Sciatic nerve (tissue), 2 donors: ENCODE measurements at places on chromosomes 2 and 18.

- DNase-seq: peak; percentile 92
Observed at GRCh38 chr2:127086990-127087790, 19.8 kb downstream of the BIN1 start.

DNA sequence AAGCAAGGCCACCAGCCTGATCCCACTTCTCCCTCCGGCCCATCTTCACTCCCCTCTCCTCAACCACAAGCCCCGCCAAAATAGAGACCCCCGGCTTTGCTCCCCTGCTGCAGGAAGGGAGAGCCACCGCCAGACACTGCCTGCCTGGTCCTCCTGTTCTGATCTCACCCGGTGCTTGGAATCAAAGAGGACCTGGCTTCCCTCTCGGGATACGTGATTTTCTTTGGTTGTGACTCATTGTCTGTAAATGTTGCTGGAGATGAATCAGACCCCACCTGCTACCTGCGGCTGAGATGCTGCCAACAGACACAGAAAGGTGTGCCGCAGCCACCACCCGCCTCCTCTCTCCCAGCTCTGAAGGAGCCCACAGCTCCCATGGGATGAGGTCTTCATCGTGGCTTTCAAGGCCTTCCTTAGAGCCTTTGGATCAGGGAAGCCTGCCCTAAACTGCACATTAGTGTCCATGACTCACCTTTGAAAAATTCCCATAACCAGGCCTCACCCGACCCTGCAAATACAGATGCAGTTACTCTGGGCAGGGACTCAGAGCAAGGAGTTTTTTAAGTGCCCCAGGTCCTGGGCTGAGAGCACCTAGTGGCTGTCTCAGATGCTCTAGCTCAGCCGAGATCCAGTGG, 79.4 kb upstream of the ZNF532 start:
- no peak for DNase-seq

- no peak for DNase-seq
Observed at GRCh38 chr2:69742322-69742952, 503 bp downstream of the ANXA4 start.

GRCh38 chr2:19187323-19188020, 171.0 kb downstream of the OSR1 start:
- no peak for DNase-seq

DNA sequence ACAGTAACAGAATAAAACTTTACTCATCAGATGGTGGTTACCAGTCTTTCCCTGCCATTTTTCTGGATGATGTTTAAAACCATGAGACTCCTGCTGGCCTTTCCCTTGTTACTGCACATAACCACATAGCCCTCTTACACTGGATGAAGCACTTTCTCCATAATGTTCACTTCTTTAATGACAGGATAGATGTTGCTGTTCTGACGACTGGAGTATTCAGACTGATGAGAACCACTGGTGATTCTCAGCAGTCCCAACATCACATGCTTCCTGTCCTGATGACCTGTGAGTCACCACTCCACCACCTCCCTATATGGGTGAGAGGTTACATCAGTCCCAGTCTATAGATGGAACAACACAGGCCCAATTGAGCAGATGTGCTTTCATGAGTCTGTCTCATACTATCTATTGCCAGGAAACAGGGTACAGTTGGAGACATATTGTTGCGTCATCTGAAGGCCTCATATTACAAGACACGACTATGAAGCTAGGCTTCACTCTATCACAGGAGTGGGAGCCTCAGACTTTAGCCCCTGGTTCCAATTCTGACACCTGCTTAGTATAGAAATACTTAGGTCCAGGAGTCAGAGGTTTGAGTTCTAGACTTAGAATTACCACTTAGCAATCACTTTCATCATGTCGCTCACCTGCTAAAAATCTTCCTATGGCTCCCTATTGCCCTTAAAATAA, 145.7 kb upstream of the KLF7 start:
- no peak for DNase-seq

GRCh38 chr18:45920367-45920766, 46.8 kb downstream of the EPG5 start:
- peak; percentile 77 for DNase-seq

DNA sequence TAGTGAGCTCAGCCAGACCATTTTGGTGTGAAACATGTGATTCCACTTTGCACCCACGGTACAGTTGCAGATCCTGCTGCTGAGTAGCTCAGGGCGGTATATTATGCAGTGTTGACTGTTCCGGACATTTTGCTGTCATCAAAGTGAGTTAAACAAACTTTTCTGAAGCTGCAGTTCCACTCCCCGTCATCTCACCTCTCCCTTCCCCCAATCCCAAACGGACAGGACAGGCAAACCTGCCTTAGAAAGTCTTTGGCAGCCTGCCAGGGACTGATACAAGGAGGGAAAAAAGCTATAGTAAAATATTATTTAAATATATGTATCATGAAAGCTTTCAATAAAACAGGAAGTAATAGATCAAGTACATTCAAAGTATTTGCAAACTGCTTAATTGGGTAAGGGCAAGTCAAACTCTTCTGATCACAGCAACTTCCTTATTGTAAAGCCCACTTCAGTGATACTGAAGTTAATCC, 35.5 kb upstream of the SP5 start:
- no peak for DNase-seq

- no peak for DNase-seq
Observed at GRCh38 chr2:171317492-171318125, 116.2 kb downstream of the METTL8 start.

GRCh38 chr2:170354388-170354787, 176.4 kb downstream of the MYO3B start:
- no peak for DNase-seq

- no peak for DNase-seq
Observed at GRCh38 chr2:238954841-238955591, 107.1 kb downstream of the TWIST2 start.

- DNase-seq: no peak
Observed at GRCh38 chr18:25112821-25113434, 239.0 kb downstream of the ZNF521 start.

DNA sequence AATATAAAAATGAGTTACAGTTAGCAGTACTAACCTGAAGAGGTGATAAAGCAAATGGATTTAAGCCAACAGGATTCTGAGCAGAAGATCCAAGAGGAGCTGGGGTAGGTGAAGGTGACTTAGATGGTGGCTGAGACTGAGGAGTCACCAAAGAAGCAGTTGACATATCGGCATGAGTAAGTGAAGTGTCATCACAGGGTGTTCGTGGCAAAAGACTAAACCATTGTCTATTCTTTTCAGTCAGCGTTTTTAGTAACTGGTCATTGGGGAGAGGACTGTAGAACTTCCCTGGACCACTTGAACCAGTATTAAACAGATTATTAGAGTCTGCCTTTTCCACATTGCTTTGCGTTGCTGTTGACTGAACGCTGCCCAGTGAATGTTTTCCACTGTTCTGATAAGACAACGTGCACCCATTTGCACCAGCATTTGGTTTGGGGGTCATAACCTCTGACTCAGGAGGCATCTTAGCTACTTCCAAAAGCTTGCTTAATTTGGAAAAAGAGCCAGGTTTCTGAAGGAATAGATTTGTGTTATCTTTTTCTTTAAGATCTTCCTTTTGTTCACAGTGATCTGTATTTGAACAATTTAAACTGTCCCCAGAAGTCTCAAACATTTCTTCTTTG, 63.3 kb upstream of the WDSUB1 start:
- DNase-seq: no peak

GRCh38 chr2:227351639-227352038, 26.6 kb downstream of the MFF start:
- DNase-seq: no peak

- DNase-seq: no peak
Observed at GRCh38 chr18:78871618-78872017, 108.0 kb upstream of the SALL3 start.

- no peak for DNase-seq
Observed at GRCh38 chr18:27500531-27500930, 315.4 kb upstream of the CHST9 start.

DNA sequence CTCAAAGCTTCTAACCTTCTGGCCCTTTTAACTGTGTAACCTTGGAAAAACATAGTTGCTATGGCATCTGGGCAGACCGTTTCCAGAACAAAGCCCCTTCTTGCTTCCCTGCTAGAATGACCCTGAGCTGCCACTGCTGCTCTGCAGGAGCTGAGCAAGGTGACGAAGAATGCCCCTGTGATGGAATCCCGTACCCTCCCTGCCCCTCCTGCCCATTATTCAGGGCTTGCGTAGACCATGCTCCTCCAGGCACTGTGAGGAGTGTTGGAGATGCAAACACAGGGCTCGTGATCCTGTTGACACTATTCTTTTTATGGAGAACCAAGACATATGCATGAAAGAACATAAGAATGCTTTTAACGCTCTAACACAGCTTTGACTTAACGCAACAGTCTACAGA, 191.1 kb downstream of the CDH2 start:
- DNase-seq: no peak

DNA sequence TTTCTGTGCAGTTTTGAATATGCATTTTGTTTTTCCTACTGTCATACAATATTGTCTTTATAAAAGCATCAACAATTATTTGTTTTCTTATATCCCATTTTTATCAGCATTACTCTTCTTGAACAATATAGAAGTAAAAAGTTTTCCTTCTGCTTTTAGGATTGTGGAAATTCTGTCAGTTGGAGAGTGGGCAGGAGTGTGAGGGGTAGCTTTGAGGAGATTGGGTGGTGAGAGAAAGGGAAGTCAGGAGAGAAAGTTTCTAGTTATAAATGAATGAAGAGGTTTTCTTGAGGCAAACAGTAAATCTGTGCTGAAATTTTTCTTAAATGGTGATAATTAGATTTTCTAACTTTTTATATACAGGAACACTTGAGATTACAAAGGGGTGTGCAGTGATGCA, 151.7 kb upstream of the NOSTRIN start:
- DNase-seq: no peak

DNA sequence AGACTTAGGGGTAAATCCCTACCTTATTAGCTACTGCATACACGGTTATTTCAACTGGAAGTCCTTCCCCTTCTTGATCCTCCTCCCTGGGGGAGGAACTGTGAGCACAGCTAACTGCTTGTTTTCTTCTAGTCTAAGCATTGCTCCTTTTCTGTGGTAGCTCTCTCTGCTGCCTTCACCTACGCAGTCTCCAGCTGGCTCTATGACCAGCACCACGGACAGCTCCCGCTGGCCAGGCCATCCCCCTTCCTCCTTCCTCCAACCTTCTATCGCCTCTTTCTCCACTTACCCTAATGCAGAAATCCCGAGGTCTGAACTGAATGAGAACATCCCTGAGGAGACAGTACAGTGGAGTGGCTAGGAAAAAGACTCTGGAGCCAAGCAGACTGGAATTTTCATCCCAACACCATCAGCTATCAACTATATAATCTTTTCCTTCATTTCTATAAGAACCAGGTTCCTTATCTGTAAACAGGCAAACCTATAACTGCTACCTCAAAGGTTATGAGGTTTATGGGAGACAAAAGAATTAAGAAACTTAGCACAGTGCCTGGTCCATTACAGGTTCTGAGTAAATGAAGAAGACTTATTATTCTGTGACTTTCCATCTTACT, 4.7 kb upstream of the CFAP65 start:
- DNase-seq: no peak

- DNase-seq: no peak
Observed at GRCh38 chr2:137345994-137346393, 580.6 kb downstream of the THSD7B start.

GRCh38 chr18:31671951-31672350, 12.4 kb downstream of the B4GALT6 start:
- no peak for DNase-seq

- DNase-seq: no peak
Observed at GRCh38 chr2:25215232-25215631, 46.9 kb upstream of the POMC start.
